NCI-H1092 (cell line): ENCODE measurements at places on chromosomes 7 and 10.

DNA sequence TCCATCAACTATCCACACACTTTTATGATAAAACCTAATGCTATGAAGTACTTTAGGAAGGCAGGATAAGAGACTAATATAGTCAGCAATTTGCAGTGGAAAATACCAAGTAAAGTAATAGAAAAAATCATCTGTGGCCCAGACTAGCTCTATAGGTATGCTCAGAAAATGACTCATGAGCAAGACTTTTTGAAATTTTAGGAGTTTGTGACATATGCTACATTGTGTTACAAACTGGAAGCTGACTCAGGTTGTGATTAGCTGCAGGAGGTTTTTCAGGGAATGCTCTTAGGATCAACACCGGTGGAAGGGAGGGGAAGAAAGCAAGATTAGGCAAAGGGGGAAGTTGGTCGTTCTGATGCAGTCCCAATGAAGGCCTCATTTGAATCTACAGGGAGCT, 56.1 kb downstream of the FEZF1 start:
- no peak for DNase-seq

GRCh38 chr7:38525857-38526256, 105.3 kb downstream of the AMPH start:
- DNase-seq: no peak

- no peak for DNase-seq
These were observed 135.5 kb upstream of the IMMP2L start for GRCh38 chr7:111697771-111698170.

DNA sequence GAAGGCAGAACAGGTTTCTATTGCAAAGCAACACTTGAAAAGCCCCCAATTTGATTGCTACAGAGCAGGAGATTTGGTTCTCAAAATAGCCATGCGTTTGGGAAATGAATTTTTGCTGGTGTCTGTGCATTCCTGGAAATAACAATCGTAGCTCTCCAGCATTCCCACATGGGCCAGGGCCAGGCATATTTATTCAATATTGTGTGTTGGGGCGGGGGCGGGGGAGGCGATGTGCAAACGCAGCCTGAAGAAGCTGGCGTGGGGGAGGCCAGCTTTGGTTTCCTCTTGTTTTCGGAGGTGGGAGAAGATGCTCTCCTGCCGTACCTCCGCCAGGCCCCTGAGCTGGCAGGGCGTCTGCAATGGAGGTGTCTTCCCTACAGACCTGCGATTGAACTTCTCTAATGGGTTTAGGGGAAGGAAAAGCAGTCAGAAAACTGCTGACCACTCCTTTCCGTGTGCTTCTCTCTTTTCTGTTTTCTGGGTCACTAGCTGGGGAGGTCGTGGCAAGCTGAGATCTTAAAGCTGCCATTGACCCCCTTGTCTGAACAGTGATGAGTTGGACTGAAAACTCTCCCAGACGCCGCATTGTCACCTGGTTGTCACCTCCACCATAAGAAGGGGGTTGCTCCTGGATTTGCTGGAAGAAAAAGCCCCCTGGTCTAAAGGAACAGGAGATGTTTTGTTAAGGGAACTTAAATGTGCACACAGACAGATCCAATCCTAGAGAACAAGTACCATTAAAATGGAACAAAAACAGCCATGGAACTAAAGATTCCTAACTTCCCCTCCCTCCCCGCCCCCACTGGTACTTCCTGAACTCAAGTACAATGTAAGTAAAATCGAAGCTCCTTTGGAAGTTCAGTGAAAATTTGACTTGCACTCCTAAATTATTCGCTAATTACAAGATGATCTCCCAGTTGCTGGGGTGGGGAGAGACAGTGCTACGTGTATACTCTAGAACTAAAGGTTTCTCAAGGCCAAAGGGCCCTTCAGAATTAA, 56.4 kb upstream of the HABP2 start:
- no peak for DNase-seq

GRCh38 chr10:114526504-114527238, 122.4 kb upstream of the AFAP1L2 start:
- peak; percentile 71 for DNase-seq

GRCh38 chr10:28906415-28906814, 229.1 kb downstream of the BAMBI start:
- DNase-seq: no peak

DNA sequence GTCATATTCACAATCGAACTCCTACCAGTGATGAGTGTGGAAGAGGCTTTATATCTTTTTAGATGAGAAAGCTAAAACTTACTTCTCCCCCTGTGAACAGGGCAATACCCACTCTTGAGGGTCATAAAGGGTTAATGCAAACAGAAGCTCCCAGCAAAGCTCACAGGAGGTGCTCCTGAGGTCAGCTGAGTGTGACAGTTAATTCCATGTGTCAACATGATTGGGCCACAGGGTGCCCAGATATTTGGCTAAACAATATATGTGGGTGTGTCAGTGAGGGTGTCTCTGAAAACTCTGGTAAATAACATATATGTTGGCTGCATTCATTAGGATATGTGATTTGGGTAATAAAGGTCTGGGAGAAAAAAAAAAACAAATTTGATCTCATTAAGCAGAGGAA, 86.0 kb downstream of the HIP1 start:
- DNase-seq: no peak

DNA sequence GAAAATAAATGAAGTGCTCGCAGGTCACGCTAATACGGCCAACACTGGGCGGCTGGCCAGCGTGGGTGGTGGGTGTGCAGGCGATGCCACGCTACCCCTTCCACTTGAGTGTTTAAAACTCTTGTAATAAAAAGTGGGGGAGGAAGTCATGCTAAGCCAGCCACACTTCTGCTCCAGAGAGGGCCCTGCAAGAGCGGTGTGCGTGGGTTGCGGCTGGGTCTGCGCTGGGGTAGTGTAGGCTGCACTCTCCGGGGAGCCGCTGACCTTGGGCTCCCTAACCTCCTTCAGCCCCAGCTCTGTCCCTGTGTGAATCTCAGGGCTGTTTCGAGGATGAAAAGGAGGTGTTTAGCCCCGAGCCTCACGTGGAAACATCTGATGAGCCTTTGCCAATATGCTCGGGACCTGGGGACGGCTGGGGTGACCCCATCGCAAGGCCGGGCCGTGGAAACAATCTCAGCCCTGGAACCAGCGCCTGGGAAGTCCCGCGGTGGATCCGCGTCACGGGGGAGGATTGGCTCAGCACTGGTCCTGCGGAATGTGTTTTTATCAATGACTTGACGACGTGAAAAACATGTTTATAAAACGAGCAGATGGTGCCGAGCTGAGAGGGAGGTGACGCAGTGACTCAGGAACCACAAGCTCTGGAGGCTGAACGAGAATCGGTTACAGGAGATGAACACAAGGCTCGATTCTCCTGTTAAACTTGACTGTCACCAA, 278.5 kb downstream of the DNAJB6 start:
- no peak for DNase-seq

- no peak for DNase-seq
These were observed 13.4 kb downstream of the PRKAG2 start for GRCh38 chr7:151863386-151864079.

DNA sequence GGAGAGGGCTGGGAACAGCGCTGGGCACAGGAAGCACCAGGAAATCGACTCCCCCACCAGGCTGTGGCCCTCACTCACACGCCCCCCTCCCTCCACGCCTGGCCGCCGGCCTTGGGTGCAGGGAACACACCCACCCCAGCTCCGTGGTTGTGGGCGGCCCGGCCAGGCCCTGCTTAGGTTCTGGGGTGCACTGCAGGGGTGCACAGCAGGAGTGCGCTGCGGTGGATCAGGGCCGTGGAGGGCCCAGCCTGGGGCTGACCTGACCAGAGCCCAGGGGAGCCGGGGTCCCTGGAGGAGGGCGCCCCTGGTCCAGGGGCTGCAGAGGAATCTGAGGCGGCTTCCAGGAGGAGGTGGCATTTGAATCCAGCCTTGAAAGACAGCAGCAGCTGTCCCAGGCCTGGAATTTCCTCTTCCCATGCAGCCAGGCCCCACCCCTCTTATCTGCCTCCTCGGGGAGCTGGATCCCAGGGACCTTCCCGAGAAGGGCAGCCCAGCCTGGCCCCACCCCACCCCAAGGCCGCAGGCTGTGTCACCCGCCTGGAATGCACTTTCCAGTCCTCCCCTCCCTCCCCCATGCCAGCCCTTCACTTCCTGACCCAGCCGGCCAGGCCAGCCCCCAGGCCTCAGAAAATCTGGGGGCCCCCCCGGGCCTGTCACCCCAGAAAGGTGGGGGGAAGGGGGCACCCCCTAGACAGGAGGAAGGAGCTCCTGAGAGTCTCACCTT, 18.4 kb upstream of the PDGFA start:
- no peak for DNase-seq
